ENCODE measurements at places on chromosomes 13 and 19.
A peak's percentile ranks its signal among the peaks of the same experiment; 100 is the strongest.

- no peak for DNase-seq
Observed at GRCh38 chr13:100530671-100531213, 57.8 kb downstream of the GGACT start.

- no peak for DNase-seq
Observed at GRCh38 chr13:96696389-96696900, 297.8 kb downstream of the OXGR1 start.

DNA sequence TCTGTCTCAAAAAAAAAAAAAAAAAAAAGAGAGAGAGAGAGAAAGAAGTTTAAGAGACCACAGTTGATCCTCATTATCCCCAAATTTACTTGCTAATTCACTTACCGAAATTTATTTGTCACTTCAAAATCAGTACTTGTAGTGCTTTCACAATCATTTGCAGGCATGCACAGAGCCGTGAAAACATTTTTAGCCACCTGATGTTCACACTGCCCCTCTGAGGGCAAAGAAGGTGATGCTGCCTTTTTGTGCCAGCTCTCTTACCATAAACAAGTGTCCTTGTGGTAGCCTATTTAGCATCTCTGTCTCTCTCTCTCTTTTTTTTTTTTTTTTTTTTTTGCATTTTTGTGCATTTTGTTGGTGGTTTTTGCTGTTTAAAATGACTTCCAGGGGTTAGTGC, 24.1 kb upstream of the CASP14 start:
- no peak for DNase-seq

DNA sequence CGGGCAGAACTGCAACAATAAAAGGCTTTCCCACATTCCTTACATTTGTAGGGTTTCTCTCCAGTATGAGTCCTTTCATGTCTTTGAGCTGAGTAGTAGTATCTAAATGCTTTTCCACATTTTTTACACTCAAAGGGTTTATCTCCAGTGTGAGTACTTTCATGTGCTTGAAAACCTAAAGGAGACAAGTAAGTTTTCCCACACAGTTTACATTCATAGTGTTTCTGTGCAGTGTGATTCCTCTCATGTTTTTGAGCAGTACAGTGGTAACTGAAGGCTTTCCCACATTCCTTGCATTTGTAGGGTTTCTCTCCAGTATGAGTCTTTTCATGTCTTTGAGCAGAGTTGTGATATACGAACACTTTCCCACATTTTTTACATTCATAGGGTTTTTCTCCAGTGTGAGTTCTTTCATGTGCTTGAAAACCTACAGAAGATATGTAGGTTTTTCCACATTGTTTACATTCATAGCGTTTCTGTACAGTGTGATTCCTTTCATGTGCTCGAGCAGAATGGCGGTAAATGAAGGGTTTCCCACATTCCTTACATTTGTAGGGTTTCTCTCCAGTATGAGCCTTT, 47.0 kb downstream of the ZNF44 start:
- no peak for DNase-seq

GRCh38 chr13:66586489-66586888, 643.6 kb downstream of the PCDH9 start:
- no peak for DNase-seq

- no peak for DNase-seq
Observed at GRCh38 chr19:17553256-17553655, 2.2 kb upstream of the COLGALT1 start.

DNA sequence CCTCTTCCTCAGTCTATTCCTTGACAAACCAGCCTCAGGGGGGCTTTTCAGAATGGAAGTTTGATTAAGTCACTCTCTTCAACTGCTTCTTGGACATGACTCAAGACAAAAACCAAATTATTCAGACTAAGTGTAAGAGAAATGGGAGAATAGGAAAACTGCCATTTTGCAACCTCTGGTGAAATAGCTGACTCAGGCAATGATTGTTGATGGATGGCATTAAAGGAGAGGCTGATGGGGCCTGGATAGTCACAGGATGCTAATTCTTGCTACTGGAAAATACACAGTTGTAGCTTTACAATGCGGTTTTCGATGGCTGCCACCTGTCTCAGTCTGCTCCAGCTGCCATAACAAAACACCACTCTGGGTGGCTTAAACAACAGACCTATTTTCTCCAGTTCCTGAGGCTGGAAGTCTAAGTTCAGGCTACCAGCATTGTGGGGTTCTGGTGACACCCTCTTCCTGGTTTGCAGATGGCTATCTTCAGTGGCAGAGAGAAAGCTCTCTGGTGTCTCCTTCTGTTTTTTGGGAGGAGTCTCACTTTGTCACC, 6.1 kb downstream of the NOSIP start:
- DNase-seq, result no peak

- DNase-seq, result no peak
Observed at GRCh38 chr13:20232556-20233277, 598 bp upstream of the GJB6 start.

DNA sequence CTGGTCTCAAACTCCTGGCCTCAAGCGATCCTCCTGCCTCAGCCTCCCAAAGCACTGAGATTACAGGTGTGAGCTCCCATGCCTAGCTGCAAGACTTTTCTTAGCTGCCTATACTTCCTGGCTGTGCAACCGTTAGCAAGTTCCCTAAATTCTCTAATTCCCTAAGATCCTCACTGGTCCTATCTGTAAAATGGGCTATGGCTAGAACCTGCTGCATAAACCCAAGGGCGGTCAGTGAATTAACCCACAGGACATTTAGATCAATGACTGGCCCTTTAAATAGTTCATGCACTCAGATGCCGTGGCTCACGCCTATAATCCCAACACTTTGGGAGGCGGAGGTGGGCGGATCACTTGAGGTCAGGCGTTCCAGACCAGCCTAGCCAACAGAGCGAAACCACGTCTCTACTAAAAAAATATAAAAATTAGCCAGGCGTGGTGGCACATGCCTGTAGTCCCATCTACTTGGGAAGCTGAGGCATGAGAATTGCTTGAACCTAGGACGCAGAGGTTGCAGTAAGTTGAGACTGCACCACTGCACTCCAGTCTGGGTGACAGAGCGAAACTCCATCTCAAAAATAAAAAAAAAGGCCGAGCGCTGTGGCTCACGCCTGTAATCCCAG, 4.1 kb upstream of the C19orf53 start:
- no peak for DNase-seq

GRCh38 chr19:53971673-53972072, 8.9 kb downstream of the CACNG8 start:
- no peak for DNase-seq

DNA sequence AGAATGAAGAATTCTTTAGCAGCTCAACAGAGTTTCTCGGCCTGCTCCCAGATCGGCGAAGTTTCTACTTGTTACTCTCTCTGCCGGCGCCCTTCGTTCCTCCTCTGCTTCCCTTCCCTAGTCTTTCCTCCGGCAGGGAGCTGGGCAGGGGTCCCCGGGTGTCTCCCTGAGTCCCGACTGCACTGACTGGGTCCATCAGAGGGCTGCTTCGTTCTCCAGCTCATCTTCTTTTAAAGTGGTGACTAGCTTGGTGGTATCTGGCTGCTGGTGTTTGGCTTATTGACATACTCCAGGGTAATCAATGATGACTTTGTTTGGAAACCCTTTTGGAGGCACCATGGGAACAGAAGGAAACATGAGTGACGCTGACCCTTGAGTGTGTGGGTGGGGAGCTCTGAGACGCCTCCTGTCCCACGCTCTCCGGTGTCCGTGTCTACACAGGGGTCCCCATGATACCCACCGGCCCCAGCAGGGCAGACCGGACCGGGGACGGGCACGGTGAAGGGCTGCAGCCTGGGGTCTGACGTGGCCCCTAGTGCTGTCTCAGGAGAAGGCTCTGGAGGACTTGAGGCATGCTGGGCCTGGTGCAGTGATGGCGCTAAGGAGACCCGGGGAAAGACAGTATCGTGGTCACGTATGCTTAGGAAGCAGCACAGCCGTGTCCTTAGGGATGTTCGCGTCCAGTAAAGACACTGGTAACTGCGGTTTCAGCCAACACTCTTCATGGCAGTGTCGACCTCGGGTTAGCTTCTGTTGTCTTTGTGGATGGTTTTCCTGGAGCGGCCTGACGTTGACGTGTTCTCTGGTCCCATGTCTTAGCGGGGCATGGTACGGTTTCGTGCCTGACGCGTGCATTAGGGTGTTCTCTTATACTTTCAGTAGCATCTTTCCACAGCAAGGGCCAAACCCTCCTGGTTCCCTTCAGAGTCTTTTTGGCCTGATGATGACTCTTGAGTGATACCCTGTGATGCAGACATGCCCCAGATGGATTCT, 23.8 kb downstream of the NAXD start:
- DNase-seq, result no peak

GRCh38 chr19:58002384-58003173, at the start of gene ZNF606:
TSS of gene ZNF606 (minus strand) at chr19:58002820. CDS start at chr19:58001319, 1,501 bp downstream.
- peak; percentile 83 for DNase-seq

- peak; percentile 87 for DNase-seq
Observed at GRCh38 chr19:51158474-51159129, 16.5 kb downstream of the SIGLEC7 start.

DNA sequence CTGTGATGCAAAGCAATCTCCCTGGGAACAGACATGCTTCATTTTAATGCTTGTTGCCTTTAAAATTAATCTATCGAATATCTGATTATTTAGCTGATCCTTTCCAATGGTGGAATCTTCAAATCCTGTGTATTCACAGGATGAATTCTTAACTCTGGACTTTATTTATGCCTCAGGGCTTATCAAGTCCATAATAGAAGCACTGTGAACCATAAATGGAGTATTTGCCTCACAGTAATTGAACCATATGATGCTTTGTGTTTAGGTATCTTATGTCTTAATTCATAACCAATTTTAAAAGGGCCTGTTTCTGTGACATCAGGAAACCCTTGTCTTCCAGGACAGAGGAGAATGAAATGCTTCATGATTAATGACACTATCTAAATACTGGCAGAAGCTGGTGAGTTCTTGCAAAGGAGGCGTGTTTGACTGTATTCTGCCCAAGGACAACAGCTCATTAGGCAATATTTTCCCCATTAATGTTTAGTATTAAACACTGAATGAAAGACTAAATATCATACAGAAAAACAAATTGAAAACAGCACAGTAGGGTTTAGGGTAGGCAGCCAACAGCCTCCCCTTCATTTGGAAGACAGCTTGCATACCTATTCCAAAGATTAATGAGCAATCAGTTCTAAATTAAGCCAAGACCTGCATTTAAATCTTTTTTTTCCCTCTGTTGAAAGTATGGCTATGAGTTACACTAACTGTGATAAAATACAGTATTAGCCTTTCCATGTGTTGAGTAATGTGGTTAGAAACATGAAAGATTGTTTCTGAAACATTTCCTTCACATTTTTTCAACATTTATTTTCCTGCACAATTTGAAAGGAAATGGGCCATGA, 709.4 kb downstream of the PCDH9 start:
- DNase-seq, result no peak

DNA sequence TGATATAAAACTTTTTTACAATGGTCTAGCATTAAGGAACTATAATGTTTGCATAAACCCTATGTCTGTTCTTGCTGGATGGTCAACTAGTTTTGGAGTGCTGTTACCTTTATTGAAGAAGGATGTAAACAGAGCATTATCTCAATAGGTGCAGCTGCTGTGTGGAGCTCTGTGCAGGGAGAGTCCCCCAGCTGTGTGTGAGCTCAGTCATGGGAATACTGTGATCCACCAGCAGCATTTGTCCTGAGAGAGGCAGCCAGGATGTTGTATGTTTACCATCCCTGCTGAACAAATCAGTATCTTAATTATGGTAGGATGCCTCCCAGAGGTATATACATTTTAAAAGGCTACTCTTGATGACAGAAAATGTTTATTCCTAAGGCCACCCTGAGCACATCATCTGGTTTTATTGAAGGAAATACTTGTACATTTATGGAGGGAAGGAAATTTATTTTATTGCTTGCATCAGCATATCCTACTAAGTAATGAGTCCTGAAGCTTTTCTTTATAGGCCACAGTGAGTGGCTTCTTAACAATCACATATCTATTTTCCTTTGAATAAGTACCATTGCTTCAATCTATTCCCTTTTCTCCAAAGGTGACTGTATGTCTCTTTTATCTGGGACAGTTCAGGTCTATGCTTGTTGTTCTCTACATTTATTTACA, 11.7 kb downstream of the RAP2A start:
- DNase-seq, result no peak

- no peak for DNase-seq
Observed at GRCh38 chr13:110500341-110500740, 61.2 kb downstream of the RAB20 start.

DNA sequence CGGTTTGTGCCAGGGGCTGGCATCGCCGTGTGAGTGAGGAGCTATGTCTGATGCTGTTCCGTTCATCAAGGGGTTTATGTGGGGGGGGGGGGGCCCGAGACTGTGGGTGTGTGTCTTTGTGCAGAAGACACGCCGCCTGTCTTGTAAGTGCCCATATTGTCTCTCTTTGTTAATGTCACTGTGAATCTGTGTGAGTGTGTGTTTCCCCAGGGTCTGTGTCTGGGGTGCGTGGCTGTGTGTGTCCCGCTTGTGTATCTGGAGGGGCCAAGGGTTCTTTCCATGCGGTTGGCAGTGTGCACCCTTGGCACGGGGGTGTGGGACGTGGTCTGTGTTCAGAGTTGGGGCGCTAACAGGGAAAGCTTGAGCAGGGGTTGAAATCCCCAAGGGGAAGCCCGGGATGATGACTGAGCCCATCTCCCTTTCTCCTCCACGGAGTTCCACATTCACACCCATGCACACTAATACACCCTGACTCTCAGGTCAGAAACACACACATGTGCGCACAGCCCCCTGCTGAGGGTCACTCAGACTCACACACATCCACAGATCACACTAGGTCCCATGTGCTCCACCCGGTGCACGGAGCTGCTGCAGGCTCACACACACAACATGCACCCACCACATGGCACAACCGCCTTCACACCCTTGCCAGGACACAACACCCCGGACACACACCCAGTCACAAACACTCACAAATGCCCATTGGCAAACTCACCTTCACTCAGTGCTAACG, 1.8 kb downstream of the NCAN start:
- DNase-seq, result no peak

GRCh38 chr13:33911521-33911920, 93.6 kb downstream of the RFC3 start:
- no peak for DNase-seq

GRCh38 chr19:50311723-50312635, 17.2 kb downstream of the KCNC3 start:
- DNase-seq, result no peak

DNA sequence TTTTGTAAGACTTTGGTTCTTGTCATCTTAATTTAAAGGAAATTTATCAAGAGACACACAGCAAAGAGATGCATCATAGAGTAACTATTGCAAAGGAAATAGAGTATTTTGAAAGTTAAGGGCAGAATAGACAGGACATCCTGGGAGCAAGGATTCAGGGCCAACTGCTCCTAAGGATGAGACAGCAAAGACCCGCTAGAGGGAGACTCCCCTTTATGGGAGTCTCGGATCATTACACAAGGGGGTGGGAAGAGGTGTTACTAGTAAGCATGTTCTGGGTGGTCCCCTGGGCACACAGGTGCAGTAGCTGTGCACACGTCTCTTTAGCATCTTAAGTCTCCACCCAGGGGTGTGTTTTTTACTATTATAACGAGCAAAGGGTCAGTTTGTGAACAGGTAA, 9.6 kb downstream of the ZSCAN5C start:
- DNase-seq, result no peak

All from stimulated activated CD4-positive, alpha-beta T cell treated with anti-CD3 and anti-CD28 coated beads, Interleukin-2, amount 100 ng/mL, for 24 hours (primary cell).